Neural crest cell (in vitro differentiated cells): ENCODE measurements at places on chromosomes 7 and 10.

DNA sequence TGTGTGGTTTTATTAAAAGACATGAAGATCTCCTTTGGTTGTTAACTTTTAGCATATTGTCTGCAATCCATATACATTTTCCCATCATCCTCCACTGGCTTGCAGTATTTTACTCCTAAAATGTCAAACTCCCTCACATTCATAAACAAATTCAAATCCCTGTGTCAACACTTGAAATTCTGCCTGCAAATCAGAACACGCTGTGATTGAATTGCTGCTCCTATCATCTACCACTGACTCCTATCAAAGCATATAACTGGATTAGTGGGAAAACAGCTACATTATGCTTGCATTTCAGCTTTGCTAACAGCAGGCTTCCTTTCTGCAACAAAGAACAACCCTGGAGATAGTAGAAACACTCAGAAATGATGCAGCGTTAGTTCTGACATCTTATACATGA, 281.8 kb upstream of the HGF start:
- DNase-seq: no peak

- no peak for DNase-seq
Measured at GRCh38 chr10:88442716-88443115, 140.4 kb downstream of the RNLS start.

- no peak for DNase-seq
Measured at GRCh38 chr7:50393547-50394252, 56.5 kb downstream of the FIGNL1 start.

DNA sequence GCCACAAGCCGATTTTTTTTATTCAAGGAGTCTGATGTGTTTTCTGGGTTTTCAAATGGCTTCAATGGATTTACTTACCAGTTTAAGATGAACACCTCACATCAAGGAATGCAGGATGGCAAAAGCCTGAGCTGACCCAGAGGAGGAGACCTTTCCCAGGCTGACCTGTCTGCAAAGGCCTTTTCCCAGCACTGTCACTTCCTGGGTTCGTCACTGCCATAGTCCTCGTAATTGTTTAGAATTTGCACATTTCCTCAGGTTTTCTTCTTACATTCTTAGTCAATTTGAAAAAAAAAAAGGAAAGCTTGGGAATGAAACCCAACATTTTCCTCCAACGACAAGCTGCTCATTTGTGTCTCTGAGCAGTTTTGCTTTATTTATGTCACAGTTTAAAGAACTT, 42.0 kb downstream of the PTER start:
- DNase-seq: no peak

DNA sequence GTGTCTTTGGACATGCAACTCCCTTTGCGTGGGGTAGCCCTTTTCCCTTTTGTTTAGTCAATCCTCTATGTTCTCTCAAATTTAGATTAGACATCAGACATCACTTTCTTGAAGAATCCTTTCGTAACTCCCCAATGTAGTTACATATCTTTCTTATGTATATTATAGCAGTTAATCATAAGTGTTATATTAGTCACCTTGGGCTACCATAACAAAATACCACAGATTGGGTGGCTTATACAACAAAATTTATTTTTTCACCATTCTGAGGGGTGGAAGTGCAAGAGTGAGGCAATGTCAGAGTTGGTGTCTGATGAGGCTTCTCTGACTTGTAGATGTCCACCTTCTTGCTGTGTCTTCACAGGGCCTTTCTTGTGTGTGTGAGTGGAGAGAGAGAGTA, 105.7 kb downstream of the PHTF2 start:
- DNase-seq: no peak

GRCh38 chr10:117174439-117175214, 22.7 kb upstream of the KCNK18 start:
- DNase-seq: peak; percentile 92

GRCh38 chr7:87105401-87105800, 45.9 kb upstream of the ELAPOR2 start:
- no peak for DNase-seq
